ENCODE measurements at places on chromosomes 3 and 15.

- DNase-seq = no peak
These were observed 2.9 kb downstream of the CCNL1 start for GRCh38 chr3:157156837-157157635.

GRCh38 chr3:15399970-15400369 lies 27.4 kb downstream of the METTL6 start:
- DNase-seq = no peak

GRCh38 chr3:126261037-126261436 lies 80.7 kb upstream of the ALDH1L1 start:
- DNase-seq = no peak

DNA sequence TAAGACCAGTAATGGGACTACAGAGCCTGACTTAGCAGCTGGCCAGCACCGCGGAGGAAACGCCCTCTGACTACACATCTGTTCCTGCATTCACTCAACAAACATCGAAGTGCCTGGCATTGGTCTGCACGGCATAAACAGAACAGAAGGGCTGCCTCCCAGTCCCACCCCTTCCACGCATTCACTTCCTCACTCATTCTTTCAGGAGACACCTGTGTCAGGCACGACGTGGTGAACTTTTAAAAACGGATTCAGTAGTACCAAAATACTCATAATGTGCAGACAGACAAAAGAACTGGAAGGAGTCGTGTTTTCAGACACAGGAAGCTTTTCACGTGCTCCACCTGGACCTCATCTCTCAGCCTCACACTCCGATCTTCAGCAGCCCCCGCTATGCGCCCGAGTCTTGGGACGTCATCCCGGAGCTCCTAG lies 123.3 kb downstream of the XXYLT1 start:
- no peak for DNase-seq

- DNase-seq = no peak
These were observed 98.5 kb upstream of the FHIT start for GRCh38 chr3:61349717-61350116.

GRCh38 chr3:150253622-150254021 lies 154.5 kb upstream of the TSC22D2 start:
- DNase-seq = no peak

DNA sequence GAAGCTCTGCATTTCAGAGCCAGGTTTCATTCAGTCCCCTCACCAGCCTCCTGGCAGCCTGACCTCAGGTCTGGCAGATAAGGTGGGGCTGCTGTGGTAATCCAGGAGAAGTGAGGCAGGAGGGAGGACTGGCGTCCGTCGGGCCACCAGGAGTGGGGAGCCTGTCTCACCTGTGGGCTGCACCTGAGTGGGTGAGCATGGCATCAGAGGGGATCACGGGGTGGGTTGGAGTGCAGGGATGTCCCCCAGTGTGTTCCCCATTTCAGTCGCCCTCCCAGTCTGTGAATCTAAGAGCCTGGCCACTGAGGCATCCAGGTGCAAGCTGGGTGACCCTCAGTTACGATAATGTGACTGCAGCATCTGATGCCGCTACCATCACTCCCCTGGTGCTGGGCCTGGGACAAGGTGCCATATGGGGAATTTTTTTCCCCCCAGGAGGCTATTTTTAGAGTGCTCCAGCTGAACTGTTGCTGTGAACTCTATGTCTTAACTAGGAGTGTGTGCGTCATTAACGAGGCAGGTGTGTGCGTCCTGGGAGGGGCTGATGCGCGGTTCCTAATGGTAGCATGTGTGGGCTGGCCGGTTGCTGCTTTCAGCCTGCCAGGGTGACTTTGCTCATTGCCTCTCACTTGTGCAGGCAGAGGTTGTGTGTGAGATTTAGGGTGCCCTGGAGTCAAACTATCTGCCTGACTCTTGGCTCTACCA lies 165.2 kb downstream of the SLCO3A1 start:
- DNase-seq = no peak

Data from stimulated activated CD4-positive, alpha-beta T cell treated with anti-CD3 and anti-CD28 coated beads, Interleukin-2, amount 100 ng/mL, for 48 hours (primary cell).